ENCODE measurements at places on chromosomes 3 and 15.
A peak's percentile ranks its signal among the peaks of the same experiment; 100 is the strongest.

GRCh38 chr3:45499529-45499928 lies 95.0 kb upstream of the LIMD1 start:
- DNase-seq, result no peak

GRCh38 chr15:44195151-44195740 lies at the start of gene FRMD5:
FRMD5 (minus strand) TSS chr15:44195271.
- DNase-seq, result peak; percentile 88

- DNase-seq, result no peak
Observed at GRCh38 chr3:63199606-63200005, 78.5 kb upstream of the SYNPR start.

DNA sequence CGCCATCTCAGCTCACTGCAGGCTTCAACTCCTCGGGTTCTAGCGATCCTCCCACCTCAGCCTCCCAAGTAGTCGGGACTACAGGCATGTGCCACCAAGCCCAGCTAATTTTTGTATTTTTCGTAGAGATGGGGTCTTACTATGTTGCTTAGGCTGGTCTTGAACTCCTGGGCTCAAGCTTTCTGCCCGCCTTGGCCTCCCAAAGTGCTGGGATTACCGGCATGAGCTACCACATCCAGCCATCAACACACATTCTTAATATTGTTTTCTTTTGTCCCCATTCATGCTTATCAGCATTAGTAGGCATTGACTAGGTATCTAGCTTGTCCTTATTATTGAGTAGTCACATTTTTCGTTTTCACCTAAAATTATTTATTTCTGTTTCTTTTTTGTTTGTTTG lies 168.3 kb downstream of the GHSR start:
- no peak for DNase-seq

- DNase-seq, result no peak
Observed at GRCh38 chr3:14885307-14885706, 62.1 kb upstream of the NR2C2 start.

- DNase-seq, result no peak
Observed at GRCh38 chr3:89740080-89740880, 632.9 kb downstream of the EPHA3 start.

GRCh38 chr3:18716101-18716500 lies 291.0 kb upstream of the SATB1 start:
- no peak for DNase-seq

- no peak for DNase-seq
Observed at GRCh38 chr3:115699706-115700105, 76.4 kb downstream of the GAP43 start.

- DNase-seq, result no peak
Observed at GRCh38 chr3:103112273-103112672, 677.5 kb downstream of the ZPLD1 start.

GRCh38 chr3:58737644-58738043 lies 71.1 kb upstream of the FAM3D start:
- DNase-seq, result no peak

DNA sequence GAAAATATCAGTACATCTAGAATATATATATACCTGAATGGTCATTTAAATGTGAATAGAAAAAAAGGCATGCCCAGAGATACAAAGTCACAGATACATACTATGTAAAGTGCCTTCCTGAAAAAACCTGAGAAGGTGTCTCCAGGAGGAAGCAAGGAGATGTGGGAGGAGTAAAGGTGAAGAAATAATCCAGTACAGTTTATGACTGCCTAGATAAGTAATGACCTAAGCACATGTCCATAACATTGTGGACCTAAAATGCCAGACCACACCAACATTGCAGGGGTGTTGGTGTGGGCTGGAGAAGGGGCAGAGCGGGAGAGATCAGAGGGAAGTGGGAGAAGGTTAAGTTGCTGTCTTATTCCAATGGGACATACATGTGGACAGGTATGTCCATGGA lies 226.9 kb downstream of the ZNF621 start:
- no peak for DNase-seq

DNA sequence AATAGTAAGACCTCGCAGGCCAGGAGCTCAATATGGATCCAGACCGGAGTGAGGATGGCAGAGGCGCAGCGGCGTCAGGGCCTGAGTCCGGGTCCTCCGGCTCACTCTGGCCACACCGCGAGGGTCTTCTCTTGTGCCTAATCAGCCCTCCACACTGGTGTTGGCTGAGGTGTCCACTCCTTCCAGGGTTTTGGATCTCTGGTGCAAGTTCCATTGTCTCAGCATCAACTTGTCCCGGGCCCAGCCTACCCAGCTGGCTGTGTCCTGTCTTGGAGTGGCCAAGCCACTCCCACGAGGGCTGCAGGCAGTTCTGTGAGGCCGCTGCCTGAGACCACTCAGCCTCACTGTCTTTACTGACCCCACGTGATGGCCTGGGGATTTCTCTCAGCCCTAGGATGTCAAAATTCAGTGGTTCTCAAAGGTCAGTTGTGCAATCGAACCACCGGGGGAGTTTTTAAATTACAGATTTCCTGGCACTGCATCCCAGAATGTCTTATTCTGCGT lies 12.6 kb upstream of the GOLGA6L7 start:
- DNase-seq, result no peak

DNA sequence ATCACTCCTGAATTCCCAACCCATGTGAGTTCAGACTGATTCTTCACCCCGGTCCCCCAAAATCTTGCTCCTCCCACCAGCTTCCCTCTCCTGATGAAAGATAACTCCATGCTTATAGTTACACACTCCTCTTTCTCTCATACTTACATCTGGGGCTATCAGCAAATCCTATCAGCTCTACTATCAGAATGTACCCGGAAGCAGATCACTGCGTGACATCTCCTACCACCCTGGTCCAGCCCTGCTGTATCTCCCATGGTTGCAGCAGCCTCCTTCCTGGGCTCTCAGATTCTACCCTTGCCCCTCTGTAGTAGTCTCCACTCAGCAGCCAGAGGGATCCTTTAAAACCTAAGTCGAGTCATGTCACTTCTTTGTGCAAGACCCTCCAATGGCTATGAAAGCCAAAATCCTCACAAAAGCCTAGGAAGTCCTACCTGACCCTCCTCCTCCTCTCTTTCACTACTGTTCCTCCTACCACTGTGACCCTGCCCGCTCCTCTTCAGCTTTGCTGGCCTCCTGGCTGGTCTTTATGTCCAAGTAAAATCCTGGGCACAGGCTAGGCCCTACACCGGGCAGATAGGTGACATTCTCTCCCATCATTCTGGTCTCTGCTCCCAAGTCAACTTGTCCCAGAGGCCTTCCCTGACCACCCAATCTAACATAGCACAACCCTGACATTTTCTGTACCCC lies 16.2 kb downstream of the XIRP1 start:
- DNase-seq, result no peak

GRCh38 chr15:85394554-85395333 lies 14.3 kb downstream of the AKAP13 start:
- no peak for DNase-seq

DNA sequence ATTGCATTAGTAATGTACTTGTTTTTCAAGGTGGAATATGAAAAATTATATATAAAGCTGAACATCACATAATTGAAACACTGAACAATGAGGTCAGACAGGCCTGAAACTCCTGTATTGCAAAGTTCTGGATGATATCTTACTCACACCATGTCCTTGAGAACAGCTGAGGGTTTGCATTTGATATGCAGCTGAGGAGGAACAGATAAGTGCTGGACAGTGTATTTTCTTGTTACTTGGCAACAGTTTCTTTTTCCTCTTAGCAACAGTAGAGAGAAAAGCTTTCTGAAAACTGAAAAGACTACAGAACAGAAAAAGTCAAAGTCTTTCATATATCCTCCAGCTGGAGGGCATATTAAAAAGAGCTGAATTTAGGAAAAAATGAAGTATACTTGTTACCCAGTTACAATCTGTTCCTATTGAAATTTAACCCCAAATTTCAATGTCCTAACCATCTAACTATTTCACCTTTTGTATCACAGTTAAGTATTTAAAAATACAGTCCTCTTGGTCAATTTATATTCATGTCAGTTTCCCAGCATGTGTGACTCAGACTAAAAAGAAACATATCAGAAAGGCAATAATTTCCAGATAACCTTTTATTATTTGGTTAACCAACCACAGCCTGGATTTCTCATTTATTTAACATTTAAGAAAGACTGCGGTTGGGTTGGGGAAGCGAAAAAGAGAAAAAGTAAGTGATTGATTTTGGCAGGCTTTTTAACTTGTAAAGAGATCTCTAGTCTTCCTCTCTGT lies 733.0 kb upstream of the DPPA4 start:
- DNase-seq, result no peak

GRCh38 chr3:16186565-16186964 lies 12.1 kb downstream of the GALNT15 start:
- no peak for DNase-seq

GRCh38 chr3:170734043-170734734 lies 135.8 kb downstream of the RPL22L1 start:
- DNase-seq, result no peak

DNA sequence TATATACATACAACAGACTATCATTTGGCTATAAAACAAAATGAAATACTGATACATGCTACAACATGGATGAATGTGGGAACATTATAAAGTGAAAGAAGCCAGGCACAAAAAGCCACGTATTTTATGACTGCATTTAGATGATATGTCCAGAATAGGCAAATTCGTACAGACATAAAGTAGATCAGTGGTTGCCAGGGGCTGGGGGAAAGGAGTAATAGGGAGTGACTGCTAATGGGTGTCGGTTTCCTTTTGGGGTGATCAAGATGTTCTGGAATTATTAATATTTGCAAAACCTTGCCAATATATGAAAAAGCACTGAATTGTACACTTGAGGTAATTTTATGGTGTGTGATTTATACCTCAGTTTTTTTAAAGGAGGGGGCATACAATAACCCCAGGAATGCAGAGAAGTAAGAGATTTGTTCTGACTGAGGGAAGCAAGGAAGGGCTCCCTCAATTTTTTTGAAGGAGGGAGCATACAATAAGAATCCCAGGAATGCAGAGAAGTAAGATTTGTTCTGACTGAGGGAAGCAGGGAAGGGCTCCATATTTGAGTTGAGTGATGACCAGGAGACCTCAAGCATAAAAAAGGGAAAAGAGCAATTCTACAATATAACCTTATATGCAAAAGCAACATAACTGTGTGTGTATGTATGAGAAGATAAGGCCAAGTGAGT lies 6.2 kb downstream of the PSMD6 start:
- DNase-seq, result no peak

GRCh38 chr3:69058180-69058946 lies 6.2 kb upstream of the TMF1 start:
- peak; percentile 13 for DNase-seq

DNA sequence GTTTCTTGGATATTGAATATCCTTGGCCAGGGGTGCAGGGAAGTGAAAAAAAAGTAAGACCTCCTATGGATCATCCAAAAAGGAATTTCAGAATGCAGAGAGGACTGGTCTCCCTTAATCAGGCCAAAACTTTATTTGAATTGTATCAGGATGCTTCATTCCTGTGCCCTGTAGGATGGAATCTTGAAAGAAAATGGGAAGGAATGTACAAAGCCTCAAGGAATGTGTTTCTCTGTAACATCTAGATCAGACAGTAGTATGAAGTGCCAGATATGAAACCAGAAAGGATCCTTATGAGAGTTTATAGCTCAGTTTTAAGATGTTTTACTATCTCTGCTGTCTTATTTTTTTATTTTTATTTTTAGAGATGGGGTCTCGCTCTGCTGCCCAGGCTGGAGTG lies 6.5 kb upstream of the GSK3B start:
- DNase-seq, result no peak

Data from CD4-positive, alpha-beta T cell treated with Interleukin-1 beta for 1 hour (primary cell).